Nephron progenitor cell (in vitro differentiated cells): ENCODE measurements at places on chromosomes 16 and 17.

- DNase-seq = no peak
These were observed 41.3 kb downstream of the VAC14 start for GRCh38 chr16:70759666-70760065.

DNA sequence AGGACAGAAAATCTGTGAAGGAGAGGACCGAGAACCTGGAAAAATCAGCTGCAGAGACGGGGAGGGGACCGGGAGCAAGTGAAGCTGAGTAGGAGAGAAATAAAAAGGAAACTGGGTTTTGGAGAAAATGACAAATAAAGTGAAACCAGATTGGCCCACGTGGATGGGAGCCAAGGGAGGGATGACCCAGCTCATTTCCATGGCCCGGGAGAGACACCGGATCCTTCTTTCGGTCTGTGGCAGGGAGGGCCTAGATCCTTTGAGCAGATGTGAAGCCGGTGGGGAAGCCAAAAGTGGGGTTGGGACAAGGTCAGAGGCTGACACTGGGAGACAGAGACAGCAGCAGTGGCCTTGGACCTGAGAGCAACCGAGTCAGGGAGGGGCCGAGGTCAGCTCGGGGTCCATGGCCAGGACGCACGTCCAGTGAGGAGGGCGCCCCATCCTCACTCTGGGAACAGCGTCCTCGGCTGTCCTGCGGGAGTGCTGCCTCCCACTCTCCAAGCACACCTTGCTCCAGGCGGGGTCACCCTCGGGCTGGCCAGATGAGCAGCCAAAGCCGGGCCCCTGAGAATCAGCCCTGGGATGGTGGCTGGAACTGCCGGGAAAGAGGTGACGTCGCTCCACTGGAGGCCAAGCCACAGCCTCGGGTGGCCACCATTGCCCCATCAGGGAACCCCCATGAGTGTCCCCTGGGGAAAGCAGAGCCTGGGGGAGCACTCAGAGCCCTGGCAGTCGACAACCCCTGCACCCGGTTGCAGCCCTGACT, 50.8 kb upstream of the CDR2 start:
- no peak for DNase-seq

DNA sequence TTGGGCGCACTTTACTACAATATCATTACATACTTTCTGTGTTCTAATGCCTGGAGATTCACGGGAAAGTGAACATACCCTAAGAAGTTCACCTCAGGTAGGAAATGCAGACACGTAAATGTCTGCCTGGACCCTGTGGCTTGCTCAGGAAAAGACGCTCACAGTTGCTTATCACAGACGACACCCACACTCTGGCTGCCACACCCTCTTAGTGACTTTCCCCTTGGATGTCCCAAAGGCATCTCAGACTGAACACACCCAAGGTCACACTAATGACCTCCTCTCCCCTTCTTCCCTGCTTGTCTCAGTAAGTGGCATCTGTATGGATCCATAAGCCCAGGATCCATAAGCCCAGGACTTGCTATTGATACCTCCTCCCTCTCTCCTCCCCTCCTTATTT, 32.6 kb downstream of the CDRT15 start:
- DNase-seq = no peak

DNA sequence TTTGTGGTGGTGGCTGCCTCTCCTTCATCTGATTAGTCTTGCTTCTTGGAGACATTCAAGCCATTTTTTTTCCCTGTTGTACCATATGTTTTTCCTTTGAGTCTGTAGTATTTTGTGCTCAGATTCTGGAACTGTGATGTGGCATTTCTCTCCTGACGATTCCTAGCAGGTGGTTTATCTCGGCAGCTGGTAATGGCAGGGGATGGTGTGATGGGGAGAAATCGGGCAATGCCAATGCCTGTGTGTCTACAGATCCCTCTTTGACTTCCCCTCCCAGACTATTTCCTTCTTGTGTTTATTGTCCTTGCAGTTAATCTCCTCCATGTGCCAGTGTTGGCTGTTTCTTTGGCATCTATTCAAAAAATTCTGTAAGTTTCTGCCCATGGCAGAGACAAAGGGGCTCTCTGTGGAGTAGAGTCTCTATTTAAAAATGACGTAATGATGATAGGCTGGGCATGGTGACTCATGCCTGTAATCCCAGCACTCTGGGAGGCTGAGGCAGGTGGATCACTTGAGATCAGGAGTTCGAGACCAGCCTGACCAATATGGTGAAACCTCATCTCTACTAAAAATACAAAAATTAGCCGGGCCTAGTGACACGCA, 90.2 kb upstream of the ERCC4 start:
- DNase-seq = no peak

DNA sequence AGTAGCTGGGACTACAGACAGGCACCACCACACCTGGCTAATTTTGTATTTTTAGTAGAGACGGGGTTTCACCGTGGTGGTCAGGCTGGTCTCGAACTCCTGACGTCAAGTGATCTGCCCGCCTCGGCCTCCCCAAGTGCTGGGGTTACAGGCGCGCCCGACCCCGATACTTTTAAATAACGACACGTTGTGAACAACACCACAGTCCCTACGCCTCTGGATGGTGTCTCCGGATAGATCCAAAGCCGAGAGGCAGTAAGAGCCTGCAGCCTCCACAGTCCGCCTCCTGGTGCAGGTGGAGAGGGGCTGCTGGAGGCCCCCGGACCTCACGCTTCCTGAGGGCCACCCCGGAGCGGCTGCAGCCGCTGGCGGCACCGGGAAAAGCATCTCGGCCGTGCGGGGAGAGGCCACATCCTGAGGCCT, 741 bp upstream of the TLCD3A start:
- no peak for DNase-seq

GRCh38 chr16:56649820-56650219, 1.9 kb upstream of the MT1B start:
- DNase-seq = no peak
